ENCODE measurements at places on chromosomes 3 and 15. TPM values are rescaled to one million over a fixed set of nuclear protein-coding genes. Genes with fewer than 3 reads are reported as not detected.

GRCh38 chr3:69784954-69785514 is 45.8 kb downstream of the MITF start:
- no peak for DNase-seq

DNA sequence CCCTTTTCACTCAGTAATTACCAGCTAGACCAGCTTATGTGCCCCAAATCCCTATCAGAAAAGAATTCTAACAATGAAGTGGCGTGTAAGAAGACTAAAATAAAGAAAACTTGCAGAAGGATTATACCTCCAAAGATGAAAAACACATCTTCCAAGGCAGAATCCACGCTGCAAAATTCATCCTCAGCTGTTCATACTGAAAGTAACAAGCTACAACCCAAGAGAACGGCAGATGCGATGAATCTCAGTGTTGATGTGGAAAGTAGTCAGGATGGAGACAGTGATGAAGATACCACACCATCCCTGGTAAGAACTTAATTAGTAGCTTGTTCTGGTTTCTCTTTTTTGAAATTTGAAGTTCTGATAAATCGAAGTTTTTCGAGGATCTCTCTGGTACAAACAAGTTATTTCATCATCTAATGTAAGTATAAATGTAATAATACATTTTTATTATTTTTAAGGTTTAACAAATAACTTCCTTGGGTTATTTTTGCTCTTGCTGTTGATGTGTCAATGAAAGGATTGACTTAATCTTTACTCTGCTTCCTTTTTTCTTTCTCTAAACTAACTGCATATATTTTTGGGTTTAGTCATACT is 1.4 kb downstream of the WDR76 start:
- peak; percentile 60 for DNase-seq

GRCh38 chr15:65337436-65338070 is 33.1 kb downstream of the RNU5B-1 start:
- DNase-seq: no peak

GRCh38 chr3:154210986-154211385 is 89.8 kb downstream of the ARHGEF26 start:
- DNase-seq: no peak

GRCh38 chr3:179967622-179968021 is 69.1 kb downstream of the PEX5L start:
- DNase-seq: peak; percentile 41

The FANCD2 gene
- total RNA-seq: 86.4 TPM

The GOLGA8O gene
- total RNA-seq: 1.3 TPM

The CDHR4 gene
- total RNA-seq: not detected
